HL-60 (cell line): ENCODE measurements at places on chromosomes 1 and 21.

GRCh38 chr21:27083144-27083543, 116.3 kb upstream of the ADAMTS5 start:
- no peak for DNase-seq

DNA sequence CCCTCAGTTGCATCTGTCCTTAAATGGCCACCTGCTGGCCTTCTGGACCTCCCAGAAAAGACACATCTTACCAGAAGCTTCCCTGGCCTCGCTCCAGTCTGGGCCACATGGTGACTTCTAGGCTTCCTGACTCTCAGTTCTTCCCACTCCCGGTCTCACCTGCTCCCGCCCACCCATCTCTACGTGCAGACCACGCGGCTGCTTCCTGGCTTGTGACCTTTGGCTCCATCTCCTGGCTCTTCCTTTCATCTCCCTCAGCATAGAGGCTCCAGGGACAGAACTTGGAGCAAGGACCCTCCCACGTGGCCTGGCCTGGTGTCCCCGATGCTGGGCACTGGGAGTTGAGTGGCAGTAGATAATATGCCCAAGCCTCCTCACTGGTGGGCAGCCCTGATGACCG, 124.9 kb upstream of the IRF2BP2 start:
- no peak for DNase-seq

DNA sequence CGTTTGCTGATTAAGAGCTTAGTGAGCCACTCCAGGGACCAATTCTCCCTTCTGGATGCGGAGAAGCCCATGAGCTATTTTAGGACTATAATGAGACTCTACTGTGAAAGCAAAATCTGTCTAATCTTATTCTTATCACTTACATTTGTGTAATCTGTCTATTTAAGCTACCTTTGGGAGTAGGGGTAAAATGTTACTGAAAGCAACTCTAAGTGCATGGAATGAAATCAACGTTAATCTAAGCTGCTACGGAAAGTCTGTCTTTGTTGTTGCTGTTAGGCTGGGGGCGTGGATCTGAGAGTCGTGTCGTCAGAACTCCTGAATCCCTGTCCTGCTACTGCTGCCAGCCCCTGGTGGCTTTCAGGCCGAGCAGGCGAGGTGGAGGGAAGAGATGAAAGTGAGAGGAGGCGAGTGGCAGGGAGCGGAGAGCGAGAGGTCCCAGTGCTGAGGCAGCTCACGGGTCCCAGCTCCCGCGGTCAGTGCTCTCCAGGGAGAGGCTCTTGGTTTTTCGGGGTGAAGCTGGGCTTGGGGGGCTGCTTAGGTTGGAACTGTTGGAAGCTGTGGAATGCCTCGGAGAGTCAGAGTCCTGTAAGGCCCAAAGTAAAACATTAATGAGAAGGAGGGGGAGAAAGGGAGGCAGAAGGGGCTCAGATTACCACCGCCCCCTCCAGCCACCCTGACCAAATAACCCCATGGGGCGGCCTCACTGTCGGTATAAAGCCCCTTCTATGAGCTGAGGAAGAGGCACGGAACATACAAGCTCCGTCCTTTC, 53.9 kb downstream of the COQ8A start:
- no peak for DNase-seq

DNA sequence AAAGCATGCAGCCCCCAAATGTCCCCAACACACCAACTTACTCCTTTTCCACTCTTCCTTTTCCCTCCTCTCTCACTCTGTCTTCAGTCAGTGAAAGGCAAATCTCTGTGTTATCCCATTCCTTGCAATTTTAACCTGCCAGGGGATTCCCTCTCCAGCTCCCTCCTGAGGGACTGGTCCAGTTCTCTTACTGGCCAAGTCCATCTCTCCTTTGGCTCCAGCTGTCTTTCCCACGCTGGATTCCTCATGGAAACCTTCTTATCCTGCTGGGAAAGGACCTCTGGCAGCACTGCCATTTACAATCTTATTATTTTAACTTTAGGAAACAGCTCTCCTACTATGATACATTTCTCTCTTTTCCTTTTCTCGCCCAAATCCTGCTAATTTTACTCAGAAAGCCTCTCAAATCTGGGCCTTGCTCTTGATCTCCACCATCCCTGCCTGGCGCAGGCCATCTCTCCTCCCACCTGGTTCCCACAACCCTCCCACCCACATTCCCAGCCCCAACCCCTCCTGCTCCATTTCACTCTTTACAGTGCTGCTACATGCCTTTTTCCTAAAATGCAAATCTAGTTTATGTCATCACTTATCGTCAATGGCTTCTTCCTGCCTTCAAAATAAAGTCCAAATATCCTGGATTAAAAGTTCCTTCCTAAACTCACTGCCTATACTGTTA, 72.7 kb upstream of the CNN3 start:
- no peak for DNase-seq

DNA sequence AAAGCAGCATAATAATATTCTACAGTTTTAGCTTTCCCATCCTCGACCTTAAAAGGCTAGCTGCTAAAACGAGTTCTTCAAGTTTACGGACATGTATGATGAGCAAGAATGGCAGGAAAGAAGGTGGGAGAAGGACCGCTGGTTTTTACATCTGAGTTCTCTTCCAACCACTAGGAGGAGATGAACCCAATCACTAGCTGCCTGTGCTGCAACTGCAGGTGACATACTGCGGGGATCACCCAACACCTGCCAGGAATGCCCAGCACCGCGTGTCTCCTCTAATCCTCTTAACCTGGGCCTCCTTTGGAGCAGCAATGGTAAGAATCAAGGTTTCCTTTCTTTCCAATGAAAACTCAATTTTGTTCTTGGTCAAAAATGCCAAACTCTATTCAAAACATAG, 23.5 kb downstream of the TOR3A start:
- DNase-seq: no peak

- DNase-seq: no peak
Observed at GRCh38 chr1:8055973-8056372, 29.9 kb upstream of the ERRFI1 start.

DNA sequence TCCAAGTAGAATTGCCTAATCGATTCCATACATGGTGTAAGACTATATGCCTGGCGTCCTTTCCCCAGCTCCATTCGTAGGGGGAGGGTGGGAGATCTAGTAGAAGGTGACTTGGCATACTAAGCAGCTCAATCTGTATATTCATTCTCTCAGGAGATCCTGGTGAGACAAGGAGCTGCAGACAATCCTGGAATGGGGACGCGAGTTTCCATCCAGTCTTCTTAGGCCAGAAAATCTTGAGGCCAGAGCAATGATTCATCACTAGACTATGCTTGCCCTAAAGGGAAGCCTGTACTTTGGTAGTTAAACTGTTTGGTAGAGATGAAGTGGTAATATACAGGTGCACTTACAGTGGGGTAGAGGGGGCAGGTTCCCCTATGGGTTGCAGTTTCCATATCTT, 468.7 kb downstream of the ADGRL2 start:
- DNase-seq: no peak

- DNase-seq: no peak
Observed at GRCh38 chr1:1361233-1361981, 3.1 kb upstream of the MXRA8 start.
